ENCODE measurements at places on chromosomes 5 and 9.
A peak's percentile ranks its signal among the peaks of the same experiment; 100 is the strongest.

- no peak for DNase-seq
Observed at GRCh38 chr5:87195104-87195591, 72.5 kb upstream of the RASA1 start.

- DNase-seq: peak; percentile 74
Observed at GRCh38 chr5:177005619-177006264, 837 bp downstream of the UIMC1 start.

DNA sequence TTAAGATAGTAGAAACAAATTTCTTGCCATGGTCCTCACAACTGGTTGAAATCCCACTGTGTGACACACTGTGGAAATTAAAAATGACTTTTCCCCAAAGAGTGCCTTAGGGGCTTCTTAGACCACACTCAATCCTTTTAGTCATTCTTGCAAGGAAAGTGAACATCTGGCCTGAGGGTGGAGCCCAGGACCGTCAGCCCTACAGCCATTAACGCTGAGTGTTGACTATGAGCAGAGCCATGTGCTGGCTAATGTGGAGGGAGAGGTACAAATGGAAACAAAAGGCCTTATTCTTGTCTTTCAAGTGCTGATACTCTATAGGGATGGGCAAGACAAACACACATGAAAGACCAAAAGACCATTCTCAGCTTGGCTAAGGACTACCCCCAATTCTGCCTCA, 456.5 kb downstream of the ZSWIM6 start:
- no peak for DNase-seq

- no peak for DNase-seq
Observed at GRCh38 chr5:103474677-103475076, 87.9 kb downstream of the NUDT12 start.

- DNase-seq: no peak
Observed at GRCh38 chr9:127644943-127645342, 32.9 kb downstream of the STXBP1 start.
